ENCODE measurements at places on chromosomes 4 and X. TPM values are rescaled to one million over a fixed set of nuclear protein-coding genes. Genes with fewer than 3 reads are reported as not detected.

The NLRP2B gene
- not detected for total RNA-seq

The PRSS12 gene
- total RNA-seq, result not detected

DNA sequence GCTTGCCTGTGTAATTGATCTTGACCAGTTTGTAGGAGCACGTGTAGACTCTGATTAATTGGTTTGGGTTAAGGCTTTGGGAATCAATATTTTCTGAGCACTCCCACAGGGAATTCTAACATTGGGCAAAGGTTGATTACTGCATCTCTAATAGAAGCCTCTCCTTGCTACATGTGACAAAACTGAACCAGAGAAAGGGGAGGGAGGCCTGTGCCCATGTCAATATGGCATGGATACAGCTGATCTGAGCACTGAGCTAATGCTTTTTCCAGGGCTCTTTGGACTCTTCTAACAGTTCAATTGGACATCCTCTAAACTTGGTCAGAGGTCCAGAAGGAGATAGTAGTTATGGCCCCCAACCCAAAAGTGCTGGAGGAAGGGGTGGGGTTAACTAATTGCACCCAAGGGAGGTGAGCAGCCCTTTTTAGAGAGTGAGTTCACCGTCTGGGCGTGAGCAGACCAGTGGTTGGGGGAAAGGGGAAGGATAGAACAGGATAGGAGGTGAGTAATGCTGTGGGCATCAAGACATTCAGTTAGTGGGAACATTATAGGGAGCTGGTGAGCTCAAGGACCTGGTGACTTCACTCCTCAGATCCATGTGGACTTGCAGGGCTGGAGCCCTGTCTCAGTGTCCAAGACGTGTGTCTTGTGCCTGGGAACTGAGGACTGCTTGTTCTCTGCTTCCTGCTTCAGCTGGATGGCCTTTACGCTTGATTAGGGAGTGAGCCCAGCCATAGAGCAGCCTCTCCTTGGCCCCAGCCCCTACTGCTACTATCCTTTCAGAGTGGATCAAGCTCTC, 22.8 kb downstream of the MSN start:
- no peak for DNase-seq

DNA sequence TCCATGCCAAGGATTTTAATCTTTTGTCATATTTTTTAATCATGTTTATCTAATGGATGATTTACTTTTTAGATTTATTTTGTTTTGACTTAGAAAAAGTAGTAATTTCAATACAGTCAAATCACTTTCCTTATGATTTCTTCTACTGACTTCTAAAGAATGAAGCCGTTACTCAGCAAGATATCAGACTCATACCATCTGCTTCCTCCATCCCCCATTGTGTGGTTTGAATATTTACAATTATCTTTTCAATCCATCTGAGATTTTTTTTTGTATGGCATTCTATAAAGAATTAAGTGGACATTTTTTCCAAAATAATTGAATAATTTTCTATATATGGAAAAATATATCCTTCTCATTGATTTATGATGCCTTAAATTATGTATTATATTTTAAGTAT, 565.4 kb upstream of the ATOH1 start:
- DNase-seq, result no peak

DNA sequence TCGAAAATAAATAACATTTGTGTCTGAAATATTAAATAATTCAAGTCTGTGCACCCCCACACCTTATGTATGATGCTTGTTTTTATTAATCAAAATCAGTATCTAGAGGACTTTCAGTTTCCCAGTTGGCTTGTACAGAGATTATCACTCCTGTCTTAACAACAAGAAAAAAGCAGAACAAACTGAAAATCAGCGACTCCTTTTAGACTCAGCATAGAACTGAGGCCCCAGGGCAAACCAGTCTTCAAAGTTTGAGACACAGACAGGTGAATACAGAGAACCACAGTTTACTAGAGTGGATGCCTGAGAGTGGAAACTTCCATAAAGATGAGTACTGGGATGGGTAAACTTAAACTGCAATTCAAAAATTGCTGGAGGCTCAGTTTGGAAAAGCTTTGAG, 142.8 kb upstream of the KLF8 start:
- DNase-seq, result no peak

The ALAS2 gene
- total RNA-seq, result not detected

GRCh38 chr4:125522992-125523391, 208.2 kb downstream of the FAT4 start:
- no peak for DNase-seq

The NSG1 gene
- total RNA-seq, result 6.5 TPM

The TIGD4 gene
- 0.90 TPM for total RNA-seq

DNA sequence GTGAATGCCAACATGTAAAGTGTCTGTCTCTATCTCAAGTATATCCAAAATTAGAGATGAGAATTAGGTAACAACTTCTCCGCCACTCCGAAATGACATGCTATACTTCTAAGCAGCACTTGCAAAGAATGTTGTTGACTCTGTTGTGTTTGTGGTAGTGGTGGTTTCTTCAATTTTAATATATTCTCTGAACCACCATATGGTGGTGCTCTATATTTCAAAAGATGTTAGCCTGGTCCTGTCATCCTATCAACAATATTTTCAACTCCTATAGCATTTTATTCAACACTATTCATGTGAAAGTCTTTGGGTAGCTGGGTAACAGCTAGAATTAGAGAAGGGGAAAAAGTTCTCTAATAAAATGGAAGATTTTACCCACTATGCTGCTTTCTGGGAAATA, 1622.8 kb upstream of the IGFBP7 start:
- no peak for DNase-seq

DNA sequence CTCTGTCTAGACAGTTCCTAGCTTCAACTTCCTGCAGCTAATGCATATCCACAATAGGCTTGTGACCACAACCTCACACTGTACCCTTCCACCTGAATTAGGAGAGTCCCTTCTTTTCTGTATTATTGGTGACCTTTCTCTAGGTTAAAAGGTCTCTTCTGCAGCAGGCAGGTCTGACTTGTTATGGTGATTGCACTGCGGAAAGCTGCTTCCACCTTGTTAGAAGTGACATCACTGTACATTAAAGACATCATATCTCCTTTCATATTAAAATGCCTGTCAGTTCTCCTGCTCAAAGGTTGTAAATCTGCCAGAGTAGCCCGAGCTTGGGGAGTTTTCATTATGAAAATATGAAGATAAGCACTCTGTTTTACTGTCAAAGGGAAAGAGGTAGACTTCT, 21.5 kb upstream of the LSM6 start:
- DNase-seq, result no peak

- no peak for DNase-seq
These were observed 242.8 kb upstream of the JADE1 start for GRCh38 chr4:128566693-128567092.

The PCDH19 gene
- total RNA-seq, result 8.8 TPM

- DNase-seq, result no peak
These were observed 1100.2 kb upstream of the INTU start for GRCh38 chr4:126532527-126532926.

- DNase-seq, result no peak
These were observed 56.3 kb upstream of the CXCL8 start for GRCh38 chr4:73684097-73684496.

DNA sequence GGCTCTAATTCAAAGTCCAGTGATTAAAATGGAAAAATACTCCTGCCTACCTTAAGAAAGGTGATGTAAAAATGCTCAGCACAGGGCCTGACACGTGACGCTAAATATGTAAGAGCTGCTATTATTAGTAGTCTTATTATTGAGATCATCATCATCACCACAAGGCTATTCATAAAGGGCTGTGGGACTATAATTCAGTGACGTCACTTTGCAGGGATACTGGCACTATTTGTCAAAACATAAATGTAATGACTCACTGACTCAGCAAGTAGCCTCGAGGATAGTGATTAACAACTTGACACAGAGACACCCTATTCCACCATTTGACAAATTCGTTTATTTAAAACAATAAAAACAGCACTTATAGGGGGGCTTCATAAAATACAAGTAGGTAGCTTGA, 258.9 kb downstream of the SPANXN1 start:
- DNase-seq, result no peak

DNA sequence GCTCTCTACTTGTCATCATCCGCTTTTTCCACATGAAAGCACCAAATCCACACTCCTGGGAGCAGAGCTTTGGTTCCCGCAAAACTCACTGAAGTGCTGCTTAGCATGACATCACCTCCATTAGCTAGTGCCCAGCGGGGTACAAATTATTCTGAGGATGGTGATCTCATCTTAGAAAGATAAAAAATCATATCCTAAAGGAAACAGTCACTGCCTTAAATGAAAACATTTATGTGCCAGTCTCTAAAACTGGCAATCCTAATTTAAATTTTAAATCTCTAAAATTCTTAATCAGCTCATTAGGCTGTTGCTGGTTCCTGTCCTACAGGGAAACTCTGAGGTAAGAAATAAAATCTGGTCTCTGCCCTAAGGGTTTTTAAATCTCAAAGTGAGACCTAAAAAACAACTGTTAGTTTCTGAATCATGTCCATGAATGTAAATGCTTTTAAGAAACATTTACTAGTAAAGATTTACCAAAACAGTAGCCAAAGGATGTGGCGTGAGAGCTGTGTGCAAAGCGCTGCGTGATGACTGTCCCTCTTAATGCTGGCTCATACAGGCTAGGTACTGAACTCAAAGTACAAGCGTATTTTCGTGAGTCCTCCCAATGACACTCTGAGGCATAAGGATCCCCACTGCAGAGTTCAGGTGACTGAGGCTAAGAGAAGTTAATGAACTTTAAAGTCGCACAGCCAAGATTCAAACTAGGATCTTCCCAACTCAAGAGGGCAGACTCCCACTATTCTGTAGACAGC, 4.5 kb downstream of the CASP3 start:
- no peak for DNase-seq

- DNase-seq, result no peak
These were observed 124.9 kb downstream of the INPP4B start for GRCh38 chr4:142721187-142721586.

DNA sequence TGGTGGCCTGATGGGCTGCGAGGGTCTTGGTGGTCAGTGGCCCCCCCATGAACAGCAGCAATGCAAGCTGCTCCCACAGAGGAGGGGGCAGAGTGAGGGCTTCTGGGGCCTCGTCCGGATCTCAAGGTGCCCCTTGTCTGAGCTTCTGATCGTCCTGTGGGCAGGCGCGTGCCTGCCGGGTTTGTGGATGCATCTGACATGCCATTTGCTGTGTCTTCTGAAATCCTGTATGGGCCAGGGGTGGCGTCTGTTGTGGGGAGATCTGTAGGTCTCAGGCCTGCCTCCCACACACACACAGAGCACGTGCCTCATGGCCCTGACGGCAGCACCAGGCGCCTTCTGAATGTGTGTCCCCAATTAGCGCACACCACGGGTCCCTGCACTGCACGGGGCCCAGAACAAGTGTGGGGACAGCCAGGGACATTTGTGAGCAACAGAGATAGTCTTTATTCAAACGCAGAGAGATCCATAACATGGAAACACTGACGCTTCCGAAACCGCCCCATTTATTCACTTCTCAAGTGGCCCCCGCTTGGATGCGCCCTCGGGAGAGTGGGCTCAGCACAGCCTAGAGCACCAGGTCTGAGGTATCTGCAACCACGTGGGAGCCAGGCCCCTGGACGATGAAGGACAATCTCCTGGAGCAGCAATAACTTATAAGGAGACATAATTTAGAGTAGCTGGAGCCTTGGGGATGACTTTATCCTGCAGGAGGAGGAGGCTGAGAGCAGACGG, 5.7 kb downstream of the SPON2 start:
- no peak for DNase-seq

- DNase-seq, result no peak
These were observed 40.3 kb downstream of the LRBA start for GRCh38 chr4:150974750-150975149.

GRCh38 chr4:14267373-14268060, 640.0 kb upstream of the BOD1L1 start:
- DNase-seq, result no peak

GRCh38 chrX:39729981-39730661, 367.6 kb downstream of the BCOR start:
- no peak for DNase-seq

The CRMP1 gene
- 0.30 TPM for total RNA-seq

The SEL1L3 gene
- total RNA-seq, result 8.7 TPM

DNA sequence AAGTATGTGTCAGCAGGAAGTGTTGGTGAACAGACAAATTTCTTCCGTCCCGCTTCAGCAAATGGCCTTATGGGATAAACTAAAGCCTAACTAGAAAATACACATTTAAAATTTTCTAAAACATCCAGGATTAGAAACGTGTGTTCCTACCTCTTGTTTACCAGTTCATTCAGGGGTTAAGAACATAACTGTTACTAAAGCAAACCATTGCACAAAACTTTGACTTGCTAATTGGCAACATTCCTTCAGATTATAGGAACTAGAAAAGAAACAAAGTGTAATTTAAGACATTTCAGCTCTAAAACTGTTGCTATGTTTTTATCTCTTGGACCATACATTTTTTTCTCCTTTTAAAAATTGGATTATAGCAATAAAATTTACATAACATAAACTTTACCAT, 39.5 kb upstream of the CXCL13 start:
- DNase-seq, result no peak

GRCh38 chr4:65589331-65589730, 81.0 kb downstream of the EPHA5 start:
- no peak for DNase-seq

GRCh38 chrX:121050781-121051180, 3.4 kb downstream of the GLUD2 start:
- no peak for DNase-seq

- no peak for DNase-seq
These were observed 991.1 kb downstream of the STPG2 start for GRCh38 chr4:97152149-97152548.

DNA sequence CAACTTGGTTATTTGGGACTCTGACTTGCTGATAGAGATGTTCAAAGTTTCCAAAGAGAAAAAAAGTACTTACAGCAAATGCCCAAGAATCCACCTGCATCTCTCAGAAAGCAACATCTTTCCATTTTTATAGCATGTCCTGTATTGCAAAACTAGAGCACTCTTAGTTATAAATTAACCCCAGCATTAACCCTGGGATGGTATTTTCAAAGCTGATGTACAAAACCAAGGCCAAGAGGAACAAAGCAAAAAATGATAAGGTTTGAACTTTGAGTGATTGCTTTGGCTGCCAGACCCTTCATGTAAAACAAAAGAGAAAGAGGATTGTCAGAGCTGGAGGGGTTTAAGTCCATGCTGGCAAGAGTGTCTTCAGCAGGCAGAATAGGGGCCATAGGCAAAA, at the start of gene SERPINA7:
TSS of gene SERPINA7 (minus strand) at position 103 of the 400 bp plus-strand sequence. CDS start 1,669 bp downstream, outside the sequence.
- DNase-seq, result no peak

The PRSS48 gene
- not detected for total RNA-seq

The OPN1LW gene
- not detected for total RNA-seq

DNA sequence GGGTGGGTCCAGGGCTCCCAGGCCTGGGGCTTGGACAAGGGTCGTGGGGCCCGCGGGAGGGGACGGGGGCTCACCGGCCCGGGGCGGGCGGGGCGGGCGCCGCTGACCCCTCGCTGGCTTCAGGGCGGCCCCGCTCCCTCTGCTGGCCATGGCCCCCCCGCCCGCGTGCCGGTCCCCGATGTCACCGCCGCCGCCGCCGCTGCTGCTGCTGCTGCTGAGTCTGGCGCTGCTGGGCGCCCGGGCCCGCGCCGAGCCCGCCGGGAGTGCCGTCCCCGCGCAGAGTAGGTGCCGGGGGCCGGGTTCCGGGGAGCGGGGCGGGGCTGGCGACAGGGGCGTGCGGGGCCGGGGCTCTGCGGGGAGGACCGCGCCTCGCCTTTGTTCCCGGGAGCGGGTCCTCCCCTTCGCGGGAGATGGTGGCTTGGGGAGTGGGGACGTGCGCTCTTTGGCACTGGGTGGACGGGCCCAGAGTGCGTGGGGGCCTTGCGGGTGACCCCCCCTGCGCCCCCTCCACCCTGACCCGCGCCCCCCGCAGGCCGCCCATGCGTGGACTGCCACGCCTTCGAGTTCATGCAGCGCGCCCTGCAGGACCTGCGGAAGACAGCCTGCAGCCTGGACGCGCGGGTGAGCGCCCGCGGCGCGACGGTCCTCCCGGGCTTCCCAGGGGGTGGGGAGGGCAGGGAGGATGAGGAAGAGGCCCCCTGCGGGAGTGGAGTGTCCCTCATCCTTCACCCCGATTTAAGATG, 16.8 kb upstream of the NAT8L start:
- DNase-seq, result no peak

Data from tibial nerve (tissue), 4 donors.